ENCODE measurements at places on chromosomes 13 and 19.

GRCh38 chr13:102873653-102874052 is 27.8 kb downstream of the ERCC5 start:
- no peak for DNase-seq

- no peak for DNase-seq
These were observed 79.0 kb upstream of the MEDAG start for GRCh38 chr13:30826911-30827577.

- no peak for DNase-seq
These were observed 617.2 kb upstream of the GPC6 start for GRCh38 chr13:92609376-92609775.

GRCh38 chr13:27774651-27775050 is 17.6 kb upstream of the GSX1 start:
- DNase-seq: no peak

GRCh38 chr13:76266561-76266960 is 619.6 kb downstream of the KCTD12 start:
- no peak for DNase-seq

- DNase-seq: no peak
These were observed 27.4 kb upstream of the AKT2 start for GRCh38 chr19:40312533-40312932.

DNA sequence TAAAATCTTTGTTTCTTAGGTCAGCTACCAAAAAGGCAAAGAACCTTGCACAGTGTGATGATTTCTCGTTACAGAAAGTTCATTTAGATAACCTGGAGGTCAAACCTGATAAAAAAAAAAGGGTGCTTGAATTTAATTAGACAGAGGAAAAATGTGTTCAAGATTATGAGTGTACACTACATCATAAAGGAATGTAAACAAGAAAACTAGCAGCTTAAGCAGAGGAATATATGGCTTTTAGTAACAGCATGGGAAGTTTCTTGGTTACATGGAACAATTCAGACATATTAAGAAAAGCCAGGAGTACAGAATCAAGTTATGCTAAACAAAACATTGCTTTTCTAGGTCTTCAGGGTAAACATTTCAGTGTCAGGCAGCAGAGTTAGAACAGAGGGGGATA is 32.9 kb downstream of the ING1 start:
- no peak for DNase-seq

GRCh38 chr13:70310396-70311119 is 202.3 kb upstream of the KLHL1 start:
- no peak for DNase-seq

DNA sequence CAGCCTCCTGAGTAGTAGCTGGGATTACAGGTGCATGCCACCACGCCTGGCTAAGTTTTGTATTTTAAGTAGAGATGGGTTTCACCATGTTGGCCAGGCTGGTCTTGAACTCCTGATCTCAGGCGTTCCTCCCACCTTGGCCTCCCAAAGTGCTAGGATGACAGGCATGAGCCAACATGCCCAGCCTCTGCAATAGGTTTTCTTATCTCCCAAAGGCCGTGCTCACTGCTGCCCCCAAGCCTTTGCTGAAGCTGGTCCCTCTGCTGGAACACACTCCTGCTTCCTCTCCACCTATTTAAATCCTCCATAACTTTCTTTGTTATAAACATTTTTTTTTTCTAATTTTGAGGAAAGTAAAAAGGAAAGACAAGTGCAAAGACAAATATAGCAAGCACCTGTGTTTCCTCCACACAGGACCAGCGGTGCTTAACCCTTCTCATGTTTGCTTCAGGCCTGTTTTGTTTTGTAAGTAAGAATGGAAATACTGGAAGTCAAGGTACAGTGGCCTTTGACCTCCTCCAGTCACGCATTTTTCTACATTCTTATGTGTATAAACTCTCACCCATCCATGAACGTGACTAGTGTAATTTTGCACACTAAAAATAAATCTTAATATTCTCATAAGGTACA is 14.5 kb upstream of the TNFAIP8L1 start:
- DNase-seq: no peak

All from T follicular helper cell (primary cell).